ENCODE measurements at places on chromosomes 2 and 18.

- no peak for DNase-seq
Measured at GRCh38 chr18:8001711-8002301, 434.7 kb downstream of the PTPRM start.

DNA sequence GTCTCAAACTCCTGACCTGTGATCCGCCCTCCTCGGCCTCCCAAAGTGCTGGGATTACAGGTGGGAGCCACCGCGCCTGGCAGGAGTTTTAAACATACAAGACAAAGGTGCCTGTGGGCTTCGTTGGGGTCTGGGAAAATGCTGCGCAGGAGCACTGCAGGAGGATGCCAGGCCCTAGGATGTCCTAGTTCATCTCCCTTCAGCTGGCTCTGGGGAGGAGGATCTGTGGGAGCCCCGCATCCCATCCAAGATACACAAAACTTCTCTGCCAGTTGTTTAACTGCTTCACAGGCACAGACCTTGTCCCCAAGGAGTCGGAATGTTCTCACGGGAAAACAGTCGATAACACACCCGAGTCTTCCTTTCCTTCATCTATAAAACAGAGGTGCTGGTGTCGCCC, 89.1 kb downstream of the POLR1A start:
- no peak for DNase-seq

DNA sequence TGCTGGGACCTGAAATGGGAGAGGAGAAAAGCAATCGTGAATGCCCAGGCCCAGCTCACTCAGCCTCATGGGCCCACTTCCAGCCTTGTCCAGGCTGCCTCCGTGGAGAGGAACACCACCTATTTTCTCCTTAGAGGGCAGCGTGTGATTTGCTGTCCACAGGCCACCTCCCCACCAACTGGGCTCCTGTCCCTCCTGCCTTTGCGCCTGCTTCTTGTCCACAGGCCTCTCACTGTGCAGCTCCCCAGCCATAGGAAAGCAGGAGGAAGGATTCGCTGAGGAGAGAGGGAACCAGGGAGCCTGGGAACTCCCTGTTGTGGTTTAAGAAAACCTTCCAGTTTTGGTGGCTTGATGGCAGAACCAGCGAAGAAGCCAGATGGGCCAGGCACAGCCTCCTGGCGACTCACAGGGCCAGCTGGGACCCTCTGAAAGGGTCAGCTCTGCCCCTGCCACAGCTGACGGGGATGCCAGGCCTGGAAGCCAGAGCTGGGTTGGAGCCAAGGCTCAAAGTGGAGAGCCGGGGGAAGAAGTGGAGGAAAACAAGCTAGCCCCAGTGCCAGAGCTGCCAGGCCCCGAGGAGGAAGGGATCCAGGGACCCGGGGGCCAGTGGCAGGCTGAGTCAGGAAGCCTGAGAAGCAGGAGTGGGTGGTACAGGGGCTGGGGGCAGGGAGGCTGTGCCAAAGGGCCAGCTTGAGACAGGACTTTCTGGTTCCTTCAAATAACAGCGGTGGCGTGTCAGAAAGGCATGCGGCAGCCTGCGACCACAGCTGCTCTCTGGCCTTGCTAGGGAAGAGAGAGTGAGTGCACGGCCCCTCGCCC, 9.9 kb downstream of the TMBIM1 start:
- DNase-seq, result no peak

DNA sequence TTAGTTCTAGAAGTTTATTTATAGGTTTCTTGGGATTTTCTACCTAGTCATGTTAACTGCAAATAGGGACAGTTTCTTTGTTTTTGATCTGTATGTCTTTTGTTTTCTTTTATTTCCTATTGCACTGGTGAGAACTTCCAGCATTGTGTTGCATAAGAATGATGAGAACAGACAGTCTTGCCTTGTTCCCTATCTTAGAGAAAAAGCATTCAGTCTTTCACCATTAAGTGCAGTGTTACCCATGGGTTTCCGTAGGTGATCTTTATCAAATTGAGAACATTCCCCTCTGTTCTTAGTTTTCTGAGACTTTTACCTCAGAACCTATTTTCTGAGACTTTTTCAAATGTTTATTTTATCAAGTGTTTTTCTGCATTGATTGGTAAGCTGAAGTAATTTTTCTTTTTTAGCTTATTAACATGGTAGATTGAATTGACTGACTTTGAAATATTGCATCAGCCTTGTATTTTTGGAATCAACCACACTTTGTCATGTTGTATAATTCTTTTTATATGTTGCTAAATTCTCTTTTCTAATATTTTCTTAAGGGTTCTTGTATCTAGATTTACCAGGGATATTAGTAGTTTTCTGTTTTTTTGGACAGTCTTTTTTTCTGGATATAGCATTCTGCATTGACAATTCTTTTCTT, 17.2 kb downstream of the MFSD6 start:
- no peak for DNase-seq

DNA sequence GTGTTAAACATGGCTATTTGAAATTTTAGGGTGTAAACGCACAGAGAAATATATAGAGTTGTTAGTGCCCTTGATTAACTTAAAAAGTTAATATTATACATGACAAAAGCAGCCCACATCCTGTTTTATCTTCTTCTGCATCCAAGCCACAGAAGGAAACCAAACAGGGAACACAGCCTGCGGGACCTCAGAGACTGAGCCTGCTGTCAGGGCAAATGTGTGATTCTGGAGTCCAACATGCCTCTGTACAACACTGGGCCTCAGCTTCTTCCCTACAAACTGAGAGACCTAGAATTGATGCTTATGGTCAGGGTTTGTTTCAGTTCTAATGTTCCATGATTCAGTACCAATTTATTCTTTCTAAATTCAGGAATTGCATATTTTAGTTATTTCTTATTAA, 404.7 kb downstream of the FBXO15 start:
- no peak for DNase-seq

- no peak for DNase-seq
Measured at GRCh38 chr2:70049255-70049654, 38.0 kb upstream of the PCBP1 start.

DNA sequence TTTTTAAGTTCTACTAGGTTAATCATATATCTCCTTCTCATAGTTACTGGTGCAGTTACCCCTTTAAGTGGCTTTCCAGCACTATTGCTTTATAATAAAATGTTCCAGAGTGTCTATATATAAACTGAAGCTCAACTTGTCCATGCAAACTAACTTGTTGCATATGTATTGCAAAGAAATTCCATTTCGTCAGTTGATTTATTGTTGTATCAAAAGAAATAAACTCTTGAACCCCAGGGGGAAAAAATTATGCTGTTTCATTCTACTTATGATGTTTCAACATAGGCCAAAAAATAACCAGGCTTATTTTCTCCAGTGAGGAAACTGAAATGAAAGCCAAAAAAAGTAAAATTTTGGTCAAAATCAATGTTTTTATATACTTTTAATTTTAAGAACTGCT, 491.9 kb downstream of the NR4A2 start:
- no peak for DNase-seq

DNA sequence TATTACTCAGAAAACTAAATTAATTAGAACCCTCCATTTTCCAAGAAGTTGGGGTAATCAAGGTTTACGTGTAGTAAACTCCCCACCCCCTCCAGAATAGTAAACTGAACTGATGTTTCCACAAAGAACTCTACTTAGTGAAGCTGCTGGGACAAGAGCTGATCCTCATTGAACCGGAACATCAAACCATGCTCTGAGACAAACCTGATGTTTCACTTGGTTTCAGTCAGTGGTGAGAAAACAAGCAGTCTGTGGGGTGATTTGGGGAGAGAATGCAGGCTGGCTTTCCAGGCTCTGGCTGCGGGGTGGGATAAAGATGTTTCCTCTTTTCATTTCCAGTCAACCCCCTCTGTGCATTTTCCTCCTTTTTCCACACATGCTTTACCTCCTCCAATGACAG, 38.2 kb downstream of the CELF4 start:
- DNase-seq, result no peak

DNA sequence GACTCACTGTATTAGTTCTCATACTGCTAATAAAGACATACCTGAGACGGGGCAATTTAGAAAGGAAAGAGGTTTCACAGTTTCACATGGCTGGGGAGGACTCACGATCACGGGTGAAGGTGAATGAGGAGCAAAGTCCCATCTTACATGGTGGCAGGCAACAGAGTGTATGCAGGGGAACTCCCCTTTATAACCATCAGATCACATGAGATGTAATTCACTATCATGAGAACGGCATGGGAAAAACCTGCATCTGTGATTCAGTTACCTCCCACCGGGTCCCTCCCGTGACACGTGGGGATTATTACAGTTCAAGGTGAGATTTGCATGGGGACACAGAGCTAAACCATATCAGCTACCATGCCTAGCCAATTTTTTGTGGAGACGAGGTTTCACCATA, 168.2 kb downstream of the NEDD4L start:
- DNase-seq, result no peak

- no peak for DNase-seq
Measured at GRCh38 chr2:195732574-195732973, 75.5 kb downstream of the SLC39A10 start.

- no peak for DNase-seq
Measured at GRCh38 chr2:16243411-16243996, 303.2 kb downstream of the MYCN start.

GRCh38 chr2:133508546-133509165, 59.6 kb downstream of the NCKAP5 start:
- DNase-seq, result no peak

Data from stimulated activated naive CD8-positive, alpha-beta T cell treated with anti-CD3 and anti-CD28 coated beads, Interleukin-15, amount 100 ng/mL, for 72 hours (primary cell).